ENCODE measurements at places on chromosomes 4 and X. TPM values are rescaled to one million over a fixed set of nuclear protein-coding genes. Genes with fewer than 3 reads are reported as not detected.

The TMEM129 gene
- 19.8 TPM for total RNA-seq

The SERTM2 gene
- total RNA-seq, result not detected

The ADH1C gene
- not detected for total RNA-seq

The EGF gene
- total RNA-seq, result 0.13 TPM

The NPFFR2 gene
- not detected for total RNA-seq

The FAM47E gene
- 0.26 TPM for total RNA-seq

The VEGFC gene
- total RNA-seq, result 0.77 TPM

DNA sequence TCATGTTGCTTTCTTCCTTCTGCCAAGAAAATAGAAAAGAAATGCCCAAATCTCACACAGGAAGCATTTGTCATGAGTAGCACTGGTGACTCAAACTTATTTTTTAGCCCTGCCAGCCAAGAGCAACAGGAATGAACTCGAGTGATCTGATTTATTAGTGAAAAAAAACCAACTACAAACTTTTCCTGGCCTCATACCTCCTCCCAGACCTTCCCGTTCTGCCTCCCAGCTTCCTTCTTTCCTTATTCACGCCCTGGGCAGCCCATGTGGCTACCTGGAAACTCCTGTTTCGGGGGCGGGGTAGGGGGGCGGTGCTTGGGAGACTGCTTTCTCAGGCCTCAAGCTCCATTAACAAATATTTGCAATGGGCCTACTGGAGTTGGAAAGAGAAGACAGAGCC is 178.5 kb downstream of the NHS start:
- DNase-seq, result peak; percentile 75

GRCh38 chrX:116873671-116874070 is 410.9 kb upstream of the CT83 start:
- DNase-seq, result no peak

GRCh38 chr4:147220833-147221232 is 260.1 kb upstream of the EDNRA start:
- DNase-seq, result no peak

- no peak for DNase-seq
Measured at GRCh38 chr4:18390655-18391353, 369.2 kb upstream of the LCORL start.

- no peak for DNase-seq
Measured at GRCh38 chr4:41678951-41679350, 69.6 kb downstream of the PHOX2B start.

- no peak for DNase-seq
Measured at GRCh38 chr4:183448436-183448835, 4.0 kb downstream of the CDKN2AIP start.

DNA sequence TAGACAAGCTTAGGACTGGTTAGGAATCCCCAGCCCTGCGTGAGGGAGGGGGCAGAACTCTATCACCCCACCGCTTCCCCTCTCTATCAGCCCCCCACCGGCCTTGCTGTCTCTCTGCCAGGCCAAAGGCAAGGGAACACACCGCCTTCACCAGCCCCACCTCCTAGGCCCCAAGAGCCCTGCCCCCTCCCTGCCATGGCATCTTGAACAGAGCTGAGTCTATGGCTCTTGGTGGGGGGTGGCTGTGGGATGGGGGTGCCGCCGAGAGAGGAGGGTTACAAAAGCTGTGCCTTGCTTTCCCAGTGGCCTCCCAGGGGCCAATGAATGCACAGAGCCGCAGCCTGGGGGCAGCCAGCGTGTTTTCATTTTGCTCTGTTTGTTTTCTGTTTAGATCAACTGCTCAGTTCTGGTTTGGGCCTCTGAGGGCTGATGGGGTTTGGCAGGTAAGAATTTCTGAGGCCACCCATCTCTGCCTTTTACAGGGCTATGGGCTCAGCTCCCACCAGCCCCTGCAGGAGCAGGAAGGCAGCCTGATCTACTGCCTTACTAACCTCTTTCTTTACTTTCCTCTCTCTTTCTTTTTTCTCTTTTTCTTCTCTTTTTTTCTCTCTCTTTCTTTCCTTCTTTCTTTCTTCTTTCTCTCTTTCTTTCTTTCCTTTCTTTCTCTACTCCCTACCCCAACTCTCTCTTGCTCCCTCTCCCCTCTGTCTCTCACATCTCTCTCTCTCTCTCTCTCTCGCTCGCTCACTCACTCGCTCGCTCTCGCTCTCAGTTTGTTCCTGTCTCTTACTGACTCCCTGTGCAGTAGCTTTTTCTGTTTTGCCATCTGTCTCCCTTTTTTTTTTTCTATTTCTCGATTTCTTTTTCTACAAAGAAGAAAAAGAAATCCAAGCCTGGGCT is 128.3 kb downstream of the PJA1 start:
- no peak for DNase-seq

GRCh38 chrX:27775984-27776383 is 31.8 kb upstream of the MAGEB10 start:
- no peak for DNase-seq

DNA sequence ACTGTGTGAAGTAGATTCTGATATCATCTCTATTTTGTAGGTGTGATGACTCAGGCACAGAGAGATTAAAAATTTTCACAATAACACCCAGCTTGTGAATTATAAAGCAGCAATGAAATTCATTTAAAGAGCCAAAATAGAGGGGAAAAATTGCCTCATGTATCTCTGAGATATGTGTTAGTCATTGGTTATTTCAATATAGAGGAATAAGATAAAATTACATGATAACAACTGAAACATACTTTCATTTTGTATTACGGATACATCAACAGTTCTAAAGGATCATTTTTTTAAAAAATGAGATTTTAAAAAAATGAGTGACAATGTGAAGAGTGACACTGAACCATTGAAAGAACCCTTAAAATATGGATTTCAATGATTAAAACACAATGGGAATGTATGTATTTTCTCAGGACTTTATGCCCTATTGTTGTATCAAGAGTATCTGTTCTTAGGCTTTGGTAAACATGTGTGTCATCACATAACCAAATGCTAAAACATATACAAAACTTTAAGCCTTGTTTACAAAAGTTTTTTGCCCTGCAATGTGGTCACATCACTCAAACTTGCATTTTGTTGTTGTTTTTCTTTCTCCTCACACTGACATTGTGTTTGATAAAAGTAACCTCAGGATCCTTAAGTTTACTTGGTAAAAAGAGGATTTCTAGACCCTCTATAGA is 221.3 kb downstream of the ANTXR2 start:
- DNase-seq, result peak; percentile 17

GRCh38 chrX:6558979-6559378 is 24.1 kb upstream of the VCX3A start:
- DNase-seq, result no peak

- no peak for DNase-seq
Measured at GRCh38 chr4:48190839-48191238, 56.8 kb upstream of the TXK start.

DNA sequence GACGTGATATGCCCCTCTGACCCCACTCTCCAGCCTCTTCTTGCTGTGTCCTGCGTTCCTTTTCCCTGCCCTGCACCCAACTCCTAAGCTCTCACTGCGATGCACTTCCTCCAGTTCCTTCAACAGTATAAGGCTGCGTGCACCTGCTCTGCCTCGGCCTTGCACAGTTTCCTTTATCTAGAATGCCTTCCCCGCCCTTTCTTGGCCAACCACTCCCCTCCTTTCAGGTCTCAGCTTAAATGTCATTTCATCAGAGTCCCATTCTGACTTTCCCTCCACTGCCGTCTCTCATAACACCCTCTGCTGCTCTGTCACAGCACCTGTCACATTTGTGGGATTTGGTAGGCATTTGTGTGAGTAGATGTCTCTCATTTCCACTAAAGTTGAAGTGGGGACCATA is 58.4 kb upstream of the NEIL3 start:
- no peak for DNase-seq

- DNase-seq, result peak; percentile 1
Measured at GRCh38 chr4:80452768-80453167, 117.2 kb downstream of the CFAP299 start.

DNA sequence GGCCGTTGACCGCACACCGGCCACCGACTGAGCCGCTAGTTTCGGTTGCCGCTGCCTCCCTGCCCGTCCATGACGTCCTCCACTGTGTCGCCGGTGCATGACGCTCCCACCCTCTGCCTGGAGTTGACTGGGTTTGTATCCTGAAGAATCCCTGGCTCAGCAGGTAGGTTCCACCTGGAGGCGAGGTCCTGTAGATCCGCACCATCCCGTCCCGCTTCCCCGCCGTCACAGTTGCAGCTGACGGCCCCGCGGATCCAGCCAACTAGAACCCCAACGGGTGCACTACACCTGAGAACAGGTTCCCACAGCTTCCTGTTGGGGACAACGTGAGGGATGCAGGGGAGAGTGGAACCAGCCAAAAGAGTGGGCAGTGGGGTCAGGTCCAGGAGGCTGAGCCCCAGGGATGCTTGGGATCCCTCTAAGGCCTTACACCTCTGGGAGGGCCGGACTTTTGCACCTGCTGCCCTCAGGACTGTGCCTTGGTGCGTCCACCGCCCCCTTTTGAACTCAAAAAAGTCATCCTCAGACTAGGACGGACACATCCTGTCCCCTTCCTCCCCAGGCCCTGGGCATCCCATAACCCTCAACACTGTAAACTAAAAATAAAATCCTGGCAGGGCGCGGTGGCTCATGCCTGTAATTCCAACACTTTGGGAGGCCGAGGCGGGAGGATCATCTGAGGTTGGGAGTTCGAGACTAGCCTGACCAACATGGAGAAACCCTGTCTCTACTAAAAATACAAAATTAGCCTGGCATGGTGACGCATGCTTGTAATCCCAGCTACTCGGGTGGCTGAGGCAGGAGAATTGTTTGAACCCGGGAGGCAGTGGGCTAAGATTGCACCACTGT is 1.1 kb upstream of the SLBP start:
- DNase-seq, result no peak
